ENCODE measurements at places on chromosomes 1 and 21.

- DNase-seq: no peak
Observed at GRCh38 chr1:175881246-175881976, 138.0 kb upstream of the TNR start.

GRCh38 chr1:76463278-76463677 is 388.7 kb downstream of the ST6GALNAC3 start:
- DNase-seq: no peak

GRCh38 chr1:7227654-7228053 is 442.4 kb downstream of the CAMTA1 start:
- DNase-seq: no peak

DNA sequence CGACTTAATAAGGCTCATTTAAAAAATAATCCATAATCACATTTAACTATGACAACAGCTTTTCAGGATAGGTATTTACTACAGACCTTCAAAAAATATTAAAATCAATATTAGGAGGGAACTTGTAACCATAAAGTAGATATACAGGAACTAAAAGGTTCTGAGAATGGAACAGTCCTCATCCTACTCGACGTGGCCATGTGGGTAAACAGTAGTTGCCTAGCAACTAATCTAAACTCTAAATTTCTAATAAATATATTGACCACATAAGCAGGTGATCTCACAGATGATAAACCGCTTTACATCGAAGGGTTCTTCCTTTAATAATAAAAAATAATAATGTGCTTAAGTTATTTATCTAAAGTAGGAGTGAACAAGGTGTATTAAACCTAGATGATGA is 7.9 kb downstream of the AKT3 start:
- DNase-seq: no peak

- DNase-seq: no peak
Observed at GRCh38 chr1:217012659-217013058, 289.4 kb upstream of the ESRRG start.

GRCh38 chr1:189697113-189697512 is 780.6 kb downstream of the BRINP3 start:
- DNase-seq: no peak
